ENCODE measurements at places on chromosomes 2 and 18.
A peak's percentile ranks its signal among the peaks of the same experiment; 100 is the strongest.

- no peak for DNase-seq
Measured at GRCh38 chr2:189020179-189020578, 46.0 kb downstream of the COL3A1 start.

DNA sequence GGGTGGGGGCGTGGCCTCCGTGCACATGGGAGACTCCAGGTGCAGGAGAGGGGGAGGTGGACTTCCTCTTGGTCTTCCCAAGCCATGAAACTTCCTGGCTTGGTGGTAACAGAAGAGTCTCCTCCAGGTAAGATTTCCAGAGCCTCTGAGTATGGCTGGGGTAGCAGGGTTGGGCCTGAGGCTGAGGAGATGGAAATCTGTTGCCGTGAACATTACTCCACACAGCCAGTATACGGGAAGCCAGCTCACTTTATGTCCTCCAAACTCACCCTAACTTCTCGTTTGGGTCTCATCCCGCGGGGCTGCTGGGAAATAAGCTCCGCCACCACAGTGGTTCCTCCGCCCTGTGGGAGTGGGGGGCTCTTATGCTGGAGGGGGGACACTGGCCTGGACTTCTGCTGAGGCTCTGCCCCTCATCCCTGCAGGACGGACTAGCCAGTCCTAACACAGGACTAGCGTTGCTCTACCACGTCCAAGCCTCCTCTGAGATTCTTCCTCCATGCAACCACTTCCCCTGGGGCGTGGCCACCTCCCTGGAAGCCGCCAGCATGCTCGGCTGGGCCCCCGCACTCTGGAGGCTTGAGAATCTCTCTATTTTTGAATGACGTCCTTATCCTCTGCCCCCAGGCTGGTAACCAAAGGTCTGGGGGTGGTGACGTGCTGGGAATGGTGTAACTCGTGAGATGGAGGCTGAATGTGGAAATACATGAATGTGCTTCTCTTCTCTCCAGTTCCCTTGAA lies 777 bp upstream of the RAB17 start:
- DNase-seq: no peak

- DNase-seq: no peak
Measured at GRCh38 chr2:60515721-60516226, 37.7 kb downstream of the BCL11A start.

DNA sequence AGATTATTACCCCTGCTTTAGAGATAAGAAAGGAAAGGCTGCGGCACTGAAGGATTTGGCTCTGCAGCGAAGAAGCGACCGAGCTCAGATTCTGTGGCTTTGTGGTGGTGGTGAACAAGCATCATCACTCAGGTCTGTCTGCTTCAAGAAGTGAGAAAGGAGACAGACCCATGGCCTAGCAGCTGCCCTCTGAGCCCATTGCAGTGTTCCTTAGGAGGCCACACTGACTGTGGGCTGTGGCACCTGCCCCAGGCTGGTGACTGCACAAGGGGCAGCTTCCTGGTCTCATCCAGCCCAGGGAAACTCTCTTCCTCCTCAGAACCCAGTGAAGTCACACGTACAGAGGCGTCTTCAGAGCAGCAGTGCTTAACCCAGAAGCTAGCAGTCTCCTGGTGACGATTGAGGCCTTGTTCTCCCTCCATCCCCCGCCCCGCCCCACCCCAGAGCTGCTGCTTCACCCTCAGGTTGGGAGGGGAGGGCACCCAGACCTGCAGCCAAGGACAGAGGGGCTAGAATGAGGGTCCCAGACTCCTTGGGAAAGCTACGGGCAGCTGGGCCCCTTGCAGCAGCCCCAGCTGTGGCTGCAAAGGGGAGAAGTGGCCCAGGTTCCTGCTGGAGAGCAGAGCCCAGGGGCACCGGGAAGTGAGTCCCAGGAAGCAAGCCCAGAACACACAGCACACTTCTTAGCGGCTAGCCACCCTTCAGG lies 22.2 kb downstream of the BIN1 start:
- DNase-seq: no peak

- DNase-seq: no peak
Measured at GRCh38 chr2:236107942-236108625, 60.1 kb downstream of the GBX2 start.

DNA sequence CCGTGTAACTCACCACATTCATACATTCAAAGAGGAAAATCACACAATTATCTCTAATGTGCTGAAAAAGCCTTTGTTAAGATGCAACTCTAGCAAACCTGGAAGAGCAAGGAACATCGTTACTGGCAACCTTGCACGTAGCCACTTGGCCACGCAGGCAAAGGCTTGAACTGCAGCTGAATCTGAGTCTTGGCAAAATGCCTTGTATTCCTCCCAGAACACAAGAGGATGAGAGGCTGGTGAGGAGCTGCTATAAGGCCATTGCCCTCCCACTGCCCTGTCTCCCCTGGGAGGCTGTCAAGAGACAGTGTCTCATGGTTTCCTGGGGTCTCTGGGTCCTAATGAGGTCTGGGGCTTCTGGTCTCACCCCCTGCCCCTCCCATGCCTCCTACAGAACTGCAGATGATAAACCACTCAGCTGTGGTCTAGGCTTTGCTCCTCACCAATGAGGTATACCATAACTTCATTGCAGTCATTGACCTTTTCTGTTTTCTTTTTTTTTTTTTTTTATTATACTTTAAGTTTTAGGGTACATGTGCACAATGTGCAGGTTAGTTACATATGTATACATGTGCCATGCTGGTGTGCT lies 141.4 kb downstream of the SPP2 start:
- DNase-seq: no peak

DNA sequence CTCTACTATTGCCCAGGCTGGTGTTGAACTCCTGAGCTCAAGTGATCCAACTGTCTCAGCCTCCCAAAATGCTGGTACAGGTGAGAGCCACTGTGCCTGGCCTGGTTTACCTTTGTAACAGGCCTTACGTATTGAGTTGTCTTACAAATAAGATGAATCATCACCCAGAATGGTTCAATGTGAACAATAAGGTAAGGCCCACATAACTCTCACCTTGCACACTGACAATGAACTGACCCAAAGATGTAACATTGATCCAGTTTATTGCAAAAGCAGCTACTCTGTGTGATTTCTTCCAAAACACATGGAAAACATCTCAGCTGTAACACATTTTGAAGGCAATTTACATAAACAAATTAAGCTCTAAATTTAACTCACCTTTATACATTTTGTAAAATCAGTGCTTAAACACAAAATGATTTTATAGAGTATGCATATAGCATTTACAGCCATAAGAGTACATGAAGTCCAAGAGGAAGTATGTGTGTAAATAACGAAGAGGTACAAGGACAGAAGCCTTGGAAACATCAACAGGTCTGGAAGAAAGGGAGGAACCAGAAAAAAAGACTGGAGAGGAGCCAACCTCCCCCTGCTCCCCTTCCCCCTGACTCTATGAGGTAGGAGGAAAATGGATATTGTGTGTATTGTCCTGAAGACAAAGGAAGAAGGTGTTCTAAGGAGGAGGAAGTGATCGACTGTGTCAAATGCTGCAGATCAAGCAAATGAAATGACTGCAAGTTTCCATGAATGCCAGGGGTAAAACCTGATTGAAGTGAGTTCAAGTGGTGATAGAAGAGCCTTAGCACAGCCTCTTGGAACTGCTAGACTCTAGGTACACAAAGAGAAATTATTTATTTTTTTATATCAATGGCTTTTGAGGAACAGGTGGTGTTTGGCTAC lies 5.6 kb upstream of the WDFY1 start:
- DNase-seq: no peak

DNA sequence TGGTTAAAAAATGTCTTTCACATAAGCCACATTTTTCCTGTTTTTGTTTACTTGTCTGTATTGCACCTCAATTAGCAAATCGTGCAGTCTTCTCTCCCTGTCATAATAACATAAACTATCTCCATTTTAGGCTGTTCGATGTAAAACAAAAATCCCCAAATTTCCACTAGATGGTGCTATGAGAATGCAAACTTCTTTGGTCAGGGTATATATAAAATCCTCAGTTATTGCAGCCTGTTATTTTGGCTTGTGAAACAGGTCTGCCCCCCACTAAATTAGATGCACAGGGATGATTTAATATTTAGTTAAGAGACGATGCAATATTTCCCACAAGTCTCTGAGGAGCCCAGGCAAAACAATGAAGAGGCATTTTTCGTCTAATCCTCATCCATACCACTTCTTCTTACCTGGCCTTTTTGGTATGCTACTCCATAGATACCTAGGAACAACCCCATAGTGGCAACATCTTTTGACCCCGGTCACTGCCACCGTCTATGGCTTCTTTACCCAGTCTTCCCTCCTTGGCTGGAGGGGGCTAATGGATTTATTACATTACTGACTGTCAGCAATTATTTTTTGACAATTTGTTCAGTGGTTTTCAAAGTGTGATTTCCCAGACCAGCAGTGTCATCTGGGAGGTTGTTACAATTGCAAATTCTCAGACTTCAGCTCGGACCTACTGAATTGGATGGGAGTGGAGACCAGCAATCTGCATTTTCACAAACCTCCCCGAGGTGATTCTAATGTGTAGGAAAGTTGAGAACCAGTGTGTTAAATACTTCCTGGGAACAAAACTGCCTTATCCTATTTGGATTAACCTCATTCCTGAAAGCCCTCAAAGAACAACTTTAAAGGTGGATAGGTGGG lies 117.4 kb upstream of the CWC22 start:
- DNase-seq: peak; percentile 23

- DNase-seq: no peak
Measured at GRCh38 chr2:56688661-56689060, 504.9 kb downstream of the CCDC85A start.

- DNase-seq: no peak
Measured at GRCh38 chr18:3985664-3986063, 469.4 kb downstream of the DLGAP1 start.

- no peak for DNase-seq
Measured at GRCh38 chr2:139631966-139632365, 851.8 kb upstream of the NXPH2 start.

- DNase-seq: no peak
Measured at GRCh38 chr2:216632346-216632951, 771 bp upstream of the IGFBP2 start.

DNA sequence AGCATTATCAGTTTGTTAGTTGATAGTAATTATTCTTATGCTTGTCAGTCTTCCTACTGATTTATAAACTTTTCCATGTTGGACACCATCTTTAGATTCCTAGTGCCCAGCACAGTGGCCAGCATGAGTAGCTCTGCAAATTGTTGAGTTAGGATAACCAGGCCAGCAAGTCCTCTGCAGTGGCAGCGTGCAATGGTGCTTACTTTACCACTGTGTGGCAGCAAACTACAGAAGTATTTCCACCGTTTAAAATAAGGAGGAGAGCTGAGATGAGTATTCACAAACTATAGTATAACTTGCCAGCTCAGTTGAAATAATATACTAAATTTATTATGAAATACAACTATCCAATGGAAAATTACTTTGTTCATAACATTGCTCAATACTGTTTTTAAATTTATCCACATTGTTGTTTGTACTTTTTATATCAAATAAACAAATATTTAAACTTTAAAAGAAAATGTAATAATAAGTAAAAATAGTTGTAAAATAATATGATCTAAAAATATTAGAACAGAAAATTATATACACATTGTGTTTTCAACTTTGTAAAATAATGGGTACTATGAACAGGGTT lies 9.3 kb upstream of the THADA start:
- no peak for DNase-seq

- no peak for DNase-seq
Measured at GRCh38 chr18:58669731-58670378, 1.4 kb upstream of the MALT1 start.

- DNase-seq: no peak
Measured at GRCh38 chr2:595831-596592, 81.2 kb downstream of the TMEM18 start.

- DNase-seq: no peak
Measured at GRCh38 chr2:122683018-122683417, 927.6 kb downstream of the TSN start.

DNA sequence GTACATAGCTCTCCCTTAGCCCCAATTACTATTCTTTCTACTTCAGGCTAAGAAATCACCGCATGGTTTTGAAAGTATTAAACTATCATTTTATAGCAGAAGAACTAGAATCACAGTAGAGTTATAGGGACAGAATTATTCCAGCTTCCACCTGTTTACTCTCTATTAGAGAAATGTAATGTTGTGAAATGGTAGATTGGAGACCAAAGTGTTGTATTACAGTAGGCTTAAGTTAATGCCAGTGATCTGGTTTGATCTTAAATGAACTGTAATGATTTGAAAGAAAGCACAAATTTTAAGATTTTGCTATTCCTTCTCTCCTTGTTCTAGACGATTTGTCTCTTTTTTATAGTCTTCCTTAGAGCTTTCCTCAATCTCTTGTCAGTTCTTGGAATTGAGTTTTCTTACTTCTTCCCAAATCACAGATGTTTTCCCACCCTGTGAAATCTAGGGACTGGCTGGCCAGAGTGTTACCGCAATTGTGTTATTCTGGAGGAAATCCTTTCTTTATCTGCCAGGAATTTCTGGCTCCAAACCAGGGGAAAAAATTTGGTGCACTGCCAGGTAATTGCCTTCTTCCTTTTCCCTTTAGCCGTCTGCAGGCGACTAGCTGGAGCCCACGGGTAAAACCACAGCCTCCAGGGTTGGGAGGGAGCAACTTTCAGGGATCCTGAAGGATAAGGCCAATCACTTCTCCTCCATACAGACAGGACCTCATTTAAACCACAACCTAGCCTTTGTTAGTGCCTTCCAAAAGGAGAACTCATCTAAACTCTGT lies 51.7 kb downstream of the NOP58 start:
- DNase-seq: peak; percentile 83

Measured in tibial nerve (tissue), 4 donors.